ENCODE measurements at places on chromosomes 3 and 15. TPM values are rescaled to one million over a fixed set of nuclear protein-coding genes. Genes with fewer than 3 reads are reported as not detected.

Gene GYG1
- total RNA-seq: 84.5 TPM

Gene LMAN1L
- total RNA-seq: not detected

Gene DLL4
- not detected for total RNA-seq

Gene GOLGA6A
- not detected for total RNA-seq

Gene CFAP100
- total RNA-seq: not detected

Gene DUOXA2
- total RNA-seq: not detected

Gene CADPS
- not detected for total RNA-seq

Gene IL5RA
- not detected for total RNA-seq

All from HFFc6 (cell line).